ENCODE measurements at places on chromosomes 7 and 10.

DNA sequence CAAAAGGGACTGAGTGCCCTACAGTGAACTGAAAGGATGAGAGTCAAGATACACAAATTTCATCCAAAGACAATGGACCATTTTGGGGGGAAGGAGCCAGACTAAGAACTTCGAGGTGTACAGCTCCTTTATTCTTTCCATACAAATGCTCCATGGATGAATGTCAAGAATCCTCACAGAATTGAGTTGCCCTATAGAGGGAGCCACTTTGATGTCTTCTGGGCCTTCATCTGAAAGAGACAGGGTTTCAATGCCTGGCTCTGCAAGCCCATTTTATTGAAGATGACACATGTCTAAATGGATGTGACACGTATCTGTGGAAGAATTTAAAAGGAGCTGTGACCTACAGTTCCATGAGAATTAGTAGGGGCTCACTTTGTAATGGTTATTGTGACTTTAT is 32.0 kb upstream of the NRG3 start:
- no peak for DNase-seq

DNA sequence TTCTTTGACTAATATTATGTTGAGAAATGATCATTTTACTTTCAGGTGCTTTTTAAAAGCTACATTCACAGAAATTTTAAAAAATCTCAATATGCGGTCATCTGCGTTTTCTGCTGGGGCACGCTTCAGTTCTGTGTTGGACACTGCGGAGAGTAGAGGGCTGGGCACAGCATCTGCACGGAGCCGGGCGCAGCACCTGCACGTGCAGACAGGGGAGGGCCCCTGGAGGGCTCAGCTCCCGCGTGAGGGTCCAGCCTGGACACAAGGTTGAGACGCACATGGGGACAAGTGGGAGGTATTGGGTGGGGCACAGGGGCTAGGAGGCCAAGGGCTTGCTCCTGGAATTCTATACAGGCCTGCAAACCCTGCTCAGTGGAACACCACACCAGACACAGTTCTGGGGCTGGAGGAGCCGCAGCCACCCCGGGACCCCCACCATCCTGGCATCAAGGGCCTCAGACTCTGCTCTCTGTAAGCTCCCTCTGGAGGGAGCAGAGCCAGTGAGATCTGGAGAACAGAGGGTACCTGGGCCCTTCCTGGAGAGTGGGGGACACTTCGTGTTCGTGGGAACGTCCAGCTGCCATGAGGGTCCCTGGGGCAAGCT is 20.4 kb upstream of the FAM20C start:
- DNase-seq: no peak

- no peak for DNase-seq
Measured at GRCh38 chr10:86077871-86078638, 288.5 kb downstream of the GRID1 start.

DNA sequence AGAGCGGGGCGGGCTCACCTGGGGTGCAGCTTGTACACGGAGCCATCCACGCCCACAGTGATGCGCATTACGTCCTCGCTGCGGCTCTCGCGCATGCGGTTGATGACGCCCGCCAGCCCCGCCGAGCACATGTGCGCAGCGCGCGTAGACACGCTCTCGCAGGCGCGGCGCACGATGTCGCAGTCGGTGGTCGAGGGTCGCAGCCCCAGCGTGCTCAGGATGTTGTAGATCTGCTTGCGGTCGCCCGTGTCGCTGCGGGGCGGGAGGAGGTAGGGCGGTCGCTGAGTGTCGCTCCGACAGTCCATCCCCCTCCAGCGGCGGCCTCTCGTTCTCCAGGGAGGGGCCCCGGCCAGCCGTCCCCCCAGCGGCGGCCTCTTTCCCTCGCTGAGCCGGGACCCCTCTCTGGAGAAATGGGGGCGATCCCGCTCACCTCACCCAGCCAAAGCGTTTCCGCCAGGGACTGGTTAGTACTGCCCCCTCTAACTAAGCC is 4.4 kb upstream of the MYL7 start:
- DNase-seq: no peak

DNA sequence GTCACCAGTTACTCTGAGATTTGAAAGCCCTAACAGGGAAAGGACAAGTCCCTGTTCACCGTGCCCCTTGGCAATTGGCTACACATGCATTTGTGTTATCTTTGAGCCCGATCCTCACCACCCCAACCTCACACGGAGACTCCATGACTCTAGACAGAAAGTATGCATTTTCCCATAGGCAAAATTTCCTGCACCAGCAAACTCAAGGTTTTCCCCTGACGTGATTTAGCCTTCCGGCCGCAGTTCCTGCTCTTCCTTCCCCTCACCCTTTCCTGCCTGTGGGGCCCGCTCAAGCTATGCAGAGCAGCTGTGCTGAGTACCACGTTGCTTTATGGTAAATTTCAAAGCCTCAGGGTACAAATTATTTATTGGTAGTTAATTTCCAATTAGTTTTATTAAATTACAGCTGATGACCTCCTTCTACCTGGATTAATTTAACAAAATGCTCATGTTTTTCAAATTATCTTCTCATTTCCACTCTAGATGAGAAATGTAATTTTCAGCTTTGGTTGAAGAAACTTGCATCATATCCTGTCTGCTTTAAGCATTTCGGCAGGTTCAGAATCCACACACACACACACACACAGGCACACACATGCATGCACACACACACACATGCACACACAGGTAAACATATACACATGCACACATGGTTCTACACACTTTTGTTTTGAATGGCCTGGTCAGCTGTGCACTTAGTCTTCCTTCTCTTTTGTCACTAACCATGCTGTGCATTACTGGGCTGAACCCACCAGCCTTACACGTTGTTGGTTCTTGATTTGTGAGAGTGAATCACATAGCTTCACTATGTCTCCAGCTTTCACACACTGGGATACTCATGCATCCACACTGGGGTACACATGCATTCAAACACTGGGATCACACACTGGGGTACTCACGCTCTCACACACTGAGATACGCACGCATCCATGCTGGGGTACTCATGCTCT is 283.1 kb upstream of the PITRM1 start:
- no peak for DNase-seq

- no peak for DNase-seq
Measured at GRCh38 chr10:132520177-132520811, 17.3 kb upstream of the INPP5A start.

- DNase-seq: no peak
Measured at GRCh38 chr7:112494656-112495055, 13.9 kb downstream of the LSMEM1 start.

GRCh38 chr10:124233546-124234138 is 140.2 kb upstream of the CHST15 start:
- no peak for DNase-seq

- DNase-seq: no peak
Measured at GRCh38 chr7:17651863-17652385, 288.4 kb downstream of the SNX13 start.

GRCh38 chr7:112084520-112084971 is 121.7 kb downstream of the DOCK4 start:
- DNase-seq: no peak

DNA sequence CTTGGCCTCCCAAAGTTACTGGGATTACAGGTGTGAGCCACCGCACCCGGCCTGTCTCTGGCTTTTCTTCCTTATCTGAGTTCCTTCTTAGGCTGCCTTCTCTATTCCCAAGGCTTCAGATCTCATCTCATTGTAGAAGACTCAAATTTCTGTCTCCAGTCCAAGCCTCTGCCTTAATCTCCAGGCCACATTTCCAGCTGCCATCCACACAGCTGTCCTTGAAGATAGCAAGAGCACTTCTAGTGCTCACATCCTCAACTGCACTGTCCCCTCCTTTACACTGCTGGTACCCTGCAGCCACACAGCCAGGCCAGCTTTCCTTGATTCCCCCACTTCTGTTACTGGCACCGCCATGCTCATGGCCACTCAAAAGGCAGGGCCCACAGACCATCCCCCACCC is 35.6 kb downstream of the POLL start:
- no peak for DNase-seq

- DNase-seq: no peak
Measured at GRCh38 chr7:45509222-45509621, 64.9 kb upstream of the ADCY1 start.

- no peak for DNase-seq
Measured at GRCh38 chr7:44473295-44473694, 17.2 kb downstream of the NUDCD3 start.

DNA sequence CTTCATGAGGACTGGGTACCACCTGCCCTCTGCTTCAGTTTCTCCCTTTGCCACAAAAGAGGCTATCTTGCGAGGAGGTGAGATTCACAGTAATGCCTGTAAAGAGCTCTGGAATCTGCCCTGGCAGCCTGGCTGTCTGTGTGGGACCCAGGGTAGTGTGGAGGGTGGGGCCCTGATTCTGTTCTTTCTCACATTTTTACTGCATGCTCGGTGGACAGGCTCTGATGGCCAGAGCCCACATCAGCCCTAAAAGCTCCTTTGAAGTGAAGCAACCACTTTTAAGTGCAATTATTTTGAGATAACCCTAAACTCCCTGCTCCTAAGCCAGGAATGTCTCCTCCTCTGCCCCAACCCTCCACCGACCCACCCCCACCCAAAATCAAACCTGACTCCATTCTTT is 92.1 kb upstream of the PODXL start:
- DNase-seq: no peak

GRCh38 chr7:81231301-81231838 is 312.5 kb upstream of the SEMA3C start:
- no peak for DNase-seq

DNA sequence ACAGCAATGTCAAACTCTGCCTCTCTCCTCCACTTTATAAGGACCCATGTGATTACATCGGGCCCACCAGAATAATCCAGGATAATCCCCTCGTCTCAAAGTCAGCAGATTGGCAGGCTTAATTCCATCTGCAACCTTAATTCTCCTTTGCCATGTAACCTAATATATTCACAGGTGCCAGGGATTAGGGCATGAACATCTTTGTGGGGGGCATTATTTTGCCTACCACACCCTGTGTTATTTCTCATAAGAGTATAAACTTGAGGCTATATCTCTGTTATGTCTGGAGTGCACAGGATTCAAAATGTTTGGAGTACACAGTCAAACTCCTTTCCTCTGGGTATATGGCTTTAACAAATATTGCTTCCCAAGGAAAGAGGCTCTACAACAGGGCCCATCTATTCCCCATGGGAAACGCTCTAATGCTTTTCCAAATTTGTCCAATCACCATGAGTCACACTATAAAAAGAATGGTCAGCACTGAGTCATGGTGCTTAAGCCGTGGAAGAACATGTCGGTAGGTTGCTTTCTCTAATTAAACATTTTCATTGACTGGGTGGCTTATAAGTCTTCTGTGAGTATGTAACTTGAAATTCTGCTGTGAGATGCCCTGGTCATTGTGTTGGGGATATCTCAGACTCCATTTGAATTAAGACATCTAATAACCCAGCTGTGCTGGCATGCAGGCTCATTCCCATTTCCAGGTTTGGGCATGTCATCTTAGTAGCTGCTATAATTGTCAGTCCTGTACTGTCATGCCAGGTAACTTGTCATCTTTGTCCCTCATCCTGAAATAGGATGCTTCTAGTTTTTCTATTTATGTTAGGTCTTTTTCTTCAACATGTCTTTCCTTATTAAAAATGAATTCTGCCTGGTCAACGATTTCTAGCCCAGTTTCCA is 11.5 kb upstream of the AKR1B10 start:
- DNase-seq: no peak

DNA sequence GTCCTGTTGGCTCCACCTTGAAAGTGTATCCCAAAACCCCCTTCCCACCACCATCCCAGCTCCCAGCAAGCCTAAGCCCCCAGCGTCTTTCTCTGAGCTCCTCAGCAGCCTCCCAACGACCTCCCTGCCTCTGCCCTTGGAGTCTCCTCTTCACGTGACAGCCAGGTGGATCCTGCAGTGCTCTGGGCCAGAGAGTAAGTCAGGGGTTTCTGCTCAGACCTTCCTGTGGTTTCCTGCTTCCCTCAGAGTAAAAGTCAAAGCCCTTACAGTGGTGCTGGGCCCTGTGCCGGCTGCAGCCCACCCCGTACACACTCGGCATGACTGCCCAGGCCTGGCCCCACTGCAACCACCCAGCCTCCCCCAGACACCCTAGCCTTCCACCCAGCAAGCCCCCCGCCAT is 51.9 kb downstream of the OAT start:
- DNase-seq: no peak

GRCh38 chr7:42254217-42254616 is 17.2 kb upstream of the GLI3 start:
- DNase-seq: no peak

GRCh38 chr7:34015651-34016050 is 110.3 kb downstream of the BMPER start:
- no peak for DNase-seq

DNA sequence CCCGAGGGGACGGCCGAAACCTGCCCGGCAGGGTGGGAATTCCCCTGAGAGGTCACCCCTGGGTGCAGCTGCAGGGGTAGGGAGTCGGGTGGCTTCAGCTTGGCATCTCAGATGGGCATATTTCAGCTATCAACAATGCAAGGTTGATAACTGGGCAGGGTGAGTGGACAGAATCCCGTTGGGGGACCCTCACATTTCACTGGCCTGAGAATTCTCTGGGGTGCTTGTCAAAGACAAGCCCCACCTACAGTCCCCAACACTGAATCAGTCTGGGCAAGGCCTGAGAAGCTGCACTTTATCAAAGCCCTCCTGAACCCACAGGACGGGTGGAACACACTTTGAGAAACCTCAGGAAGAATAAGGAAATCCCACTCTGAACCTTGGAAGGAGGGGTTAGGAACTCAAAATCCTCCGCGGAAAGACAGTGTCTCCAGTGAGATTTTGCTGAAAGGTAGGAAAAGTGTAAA is 3.1 kb downstream of the RGS10 start:
- no peak for DNase-seq

DNA sequence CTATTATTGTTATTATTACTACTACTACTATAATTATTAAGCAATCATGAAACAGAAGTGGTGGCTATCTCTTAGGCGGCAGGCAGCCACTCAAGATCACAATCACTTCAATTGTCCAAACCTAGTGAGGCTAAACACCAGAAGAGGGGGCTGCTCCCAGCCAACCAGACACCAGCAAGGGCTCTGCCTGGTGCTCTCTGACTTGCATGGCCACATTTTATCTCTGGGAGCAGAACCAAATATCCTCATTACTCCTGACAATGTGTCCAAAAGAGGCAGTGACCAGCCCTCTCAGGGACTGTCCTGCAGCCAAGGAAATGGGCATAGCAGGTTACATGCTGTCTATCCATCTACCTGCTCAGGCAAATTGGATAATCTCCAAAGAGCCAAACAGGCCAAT is 187.4 kb upstream of the PDE1C start:
- no peak for DNase-seq

DNA sequence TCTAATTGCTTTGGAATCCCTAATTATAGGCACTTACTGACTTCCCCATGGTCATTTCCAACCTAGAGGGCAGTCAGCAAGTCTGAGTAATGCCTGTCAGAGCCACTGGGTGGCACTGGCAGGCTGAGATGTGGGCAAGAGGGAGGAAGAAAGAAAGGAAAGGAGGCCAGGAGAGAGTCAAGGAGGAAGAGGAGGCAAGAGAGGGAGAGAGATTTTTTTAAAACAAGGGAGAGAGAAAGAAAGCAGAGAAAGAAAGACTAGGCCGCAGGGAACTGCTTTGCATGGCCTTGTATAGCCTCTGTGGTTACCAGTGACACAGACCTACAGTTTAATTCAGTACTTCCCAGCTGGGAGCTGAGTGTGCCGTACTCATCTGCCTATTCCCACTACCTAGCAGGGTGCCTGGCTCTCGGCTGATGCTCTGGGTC is 210.4 kb upstream of the ADO start:
- peak; percentile 30 for DNase-seq

Data from NCI-H2081 (cell line).